ENCODE measurements at places on chromosomes 11 and 22.

- no peak for DNase-seq
Measured at GRCh38 chr11:689625-690024, 5.4 kb downstream of the DEAF1 start.

DNA sequence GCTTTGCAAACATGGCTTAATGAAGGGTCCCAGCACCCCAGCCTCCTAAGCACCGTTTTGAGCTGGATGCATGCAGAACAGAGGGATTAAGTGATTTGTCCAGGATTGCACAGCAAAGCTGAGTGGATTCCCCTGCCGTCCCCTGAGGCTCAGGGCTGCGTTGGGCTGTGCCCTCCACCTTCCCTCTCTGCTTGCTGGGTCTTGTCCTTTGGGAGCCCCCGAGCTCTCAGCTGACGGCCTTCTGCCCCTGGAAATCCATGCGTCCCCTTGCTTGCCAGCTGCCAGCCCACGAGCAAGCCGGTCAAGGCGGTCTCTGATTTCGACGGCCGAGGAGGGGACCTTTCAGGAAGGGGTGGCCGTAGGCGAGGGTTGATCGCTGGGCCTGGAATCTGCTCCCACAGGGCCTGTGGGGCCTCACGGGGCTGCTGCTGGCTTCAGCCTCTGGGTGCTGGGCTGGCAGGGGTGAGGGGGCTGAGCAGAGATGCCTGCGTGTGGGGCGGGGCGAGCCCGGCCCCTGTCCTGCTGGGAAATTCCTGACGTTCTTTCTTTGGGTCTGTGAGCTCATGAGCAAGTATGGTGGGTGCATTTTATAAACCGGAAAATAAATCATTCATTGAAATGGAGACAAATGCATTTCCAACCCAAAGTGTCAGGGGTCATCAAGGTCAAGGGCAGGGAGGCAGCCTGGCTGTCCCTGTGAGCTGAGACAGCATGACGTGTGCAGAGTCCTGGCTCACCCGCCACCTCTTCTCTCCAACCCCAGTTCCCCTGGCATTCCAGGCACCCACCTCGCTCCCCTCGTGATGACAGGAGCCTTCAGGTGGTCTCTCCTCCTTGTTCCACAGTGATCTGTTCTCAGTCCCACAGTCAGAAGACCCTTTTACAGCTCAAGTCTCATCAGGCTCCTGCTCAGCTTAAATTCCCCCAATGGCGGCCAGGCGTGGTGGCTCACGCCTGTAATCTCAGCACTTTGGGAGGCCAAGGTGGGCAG, 28.1 kb downstream of the FGF4 start:
- DNase-seq = no peak

GRCh38 chr11:63343130-63343529, 26.5 kb upstream of the SLC22A9 start:
- DNase-seq = no peak

GRCh38 chr11:130816546-130817329, 99.5 kb downstream of the SNX19 start:
- DNase-seq = no peak

- DNase-seq = no peak
Measured at GRCh38 chr11:77085652-77086051, 17.0 kb upstream of the OMP start.

DNA sequence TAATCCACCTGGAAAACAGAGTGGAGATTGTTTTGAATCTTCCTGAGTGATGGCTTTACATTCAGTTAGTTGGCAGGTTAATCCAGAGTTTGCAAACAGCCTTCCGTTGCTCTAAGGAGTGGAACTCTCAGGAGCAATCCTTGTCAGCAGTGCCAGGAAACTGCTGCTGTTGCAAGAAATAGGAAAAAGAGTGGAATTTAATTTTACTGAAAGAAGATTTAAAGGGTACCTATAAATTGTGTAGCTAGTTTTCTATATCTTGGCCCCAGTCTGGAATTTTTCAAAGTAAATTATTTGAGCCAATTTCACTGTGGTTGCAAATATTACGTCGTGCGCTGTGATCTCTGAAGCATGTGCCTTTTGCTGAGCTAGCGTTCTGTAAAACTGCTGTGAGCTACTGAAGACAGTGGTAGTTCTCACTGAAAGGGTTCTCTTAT, 55.5 kb upstream of the SLC5A12 start:
- no peak for DNase-seq

GRCh38 chr11:18650859-18651557, 16.9 kb upstream of the SPTY2D1 start:
- DNase-seq = no peak

DNA sequence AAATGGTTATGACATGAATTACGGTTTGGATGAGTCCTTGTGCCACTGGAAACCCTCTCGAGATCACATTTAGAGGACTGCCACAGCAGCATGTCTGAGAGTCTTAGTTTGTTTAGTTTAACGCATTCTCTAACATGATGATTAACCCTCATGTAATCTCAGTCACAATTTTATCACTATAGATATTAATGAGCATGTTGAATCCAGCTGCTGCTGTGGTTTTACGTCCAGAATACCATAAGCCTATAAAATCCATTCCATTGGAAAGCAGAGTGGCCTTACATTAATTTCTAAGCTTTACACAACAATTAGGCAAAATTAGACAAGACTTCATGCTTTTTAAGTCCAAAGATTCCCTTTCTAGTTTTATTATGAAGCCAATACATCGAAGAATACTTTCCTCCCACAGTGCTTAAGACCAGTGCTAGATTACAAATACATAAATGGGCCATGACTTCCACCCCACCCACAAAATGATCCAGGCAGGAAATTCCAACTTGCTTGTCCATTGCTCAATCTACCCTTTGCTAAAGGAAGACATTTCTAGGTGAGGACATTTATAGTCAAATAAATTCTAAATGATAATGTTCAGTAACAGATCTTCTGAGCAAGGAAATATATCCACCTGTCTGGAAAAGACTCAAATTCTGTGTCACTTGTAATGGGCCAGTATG, 3.5 kb upstream of the ELMOD1 start:
- no peak for DNase-seq

- no peak for DNase-seq
Measured at GRCh38 chr22:20002128-20002527, 14.5 kb downstream of the ARVCF start.

GRCh38 chr11:73245461-73245860, 26.7 kb upstream of the P2RY6 start:
- no peak for DNase-seq

All from foreskin keratinocyte (primary cell).